ENCODE measurements at places on chromosomes 4 and X.

DNA sequence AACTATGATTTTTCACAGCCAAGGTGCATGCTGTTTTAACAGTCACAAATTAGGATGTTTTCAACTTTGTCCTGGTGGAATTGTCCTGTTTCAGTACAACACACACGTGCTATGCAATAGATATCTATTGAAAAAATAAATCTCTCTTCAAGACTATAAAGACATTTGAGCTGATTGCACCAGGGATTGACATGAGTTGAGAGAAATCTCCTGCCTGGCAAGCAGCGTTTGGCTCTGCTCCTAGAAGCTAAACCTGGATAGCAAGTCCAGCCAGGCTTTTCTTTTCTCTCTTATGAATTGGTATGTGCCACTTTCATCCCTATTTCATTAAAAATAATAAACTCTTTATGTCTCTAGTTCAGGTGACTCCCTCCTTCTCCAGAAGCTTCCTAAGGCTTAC, 16.6 kb upstream of the NPNT start:
- no peak for DNase-seq

GRCh38 chr4:80306260-80306659, 29.3 kb upstream of the CFAP299 start:
- no peak for DNase-seq

- DNase-seq, result no peak
These were observed 229.8 kb downstream of the STIM2 start for GRCh38 chr4:27090406-27090805.

DNA sequence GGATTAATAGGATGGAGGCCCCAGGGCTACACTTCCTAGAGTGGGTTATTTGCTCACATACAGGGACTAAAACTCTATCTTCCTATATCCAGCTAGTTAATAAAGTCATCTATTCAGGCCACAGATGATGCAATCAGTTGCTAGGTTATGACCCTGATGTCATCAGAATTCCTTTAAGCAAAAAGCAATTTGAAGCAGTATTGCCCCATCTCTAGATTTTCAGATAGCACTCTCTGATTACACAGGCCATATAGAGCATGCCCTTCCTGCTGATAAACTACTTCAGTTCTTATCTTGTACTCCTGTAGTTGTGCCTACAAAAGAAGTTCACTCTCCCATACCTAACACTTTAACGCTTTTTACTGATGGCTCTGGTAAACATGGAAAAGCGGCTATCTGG, 84.8 kb downstream of the TMEM144 start:
- no peak for DNase-seq

DNA sequence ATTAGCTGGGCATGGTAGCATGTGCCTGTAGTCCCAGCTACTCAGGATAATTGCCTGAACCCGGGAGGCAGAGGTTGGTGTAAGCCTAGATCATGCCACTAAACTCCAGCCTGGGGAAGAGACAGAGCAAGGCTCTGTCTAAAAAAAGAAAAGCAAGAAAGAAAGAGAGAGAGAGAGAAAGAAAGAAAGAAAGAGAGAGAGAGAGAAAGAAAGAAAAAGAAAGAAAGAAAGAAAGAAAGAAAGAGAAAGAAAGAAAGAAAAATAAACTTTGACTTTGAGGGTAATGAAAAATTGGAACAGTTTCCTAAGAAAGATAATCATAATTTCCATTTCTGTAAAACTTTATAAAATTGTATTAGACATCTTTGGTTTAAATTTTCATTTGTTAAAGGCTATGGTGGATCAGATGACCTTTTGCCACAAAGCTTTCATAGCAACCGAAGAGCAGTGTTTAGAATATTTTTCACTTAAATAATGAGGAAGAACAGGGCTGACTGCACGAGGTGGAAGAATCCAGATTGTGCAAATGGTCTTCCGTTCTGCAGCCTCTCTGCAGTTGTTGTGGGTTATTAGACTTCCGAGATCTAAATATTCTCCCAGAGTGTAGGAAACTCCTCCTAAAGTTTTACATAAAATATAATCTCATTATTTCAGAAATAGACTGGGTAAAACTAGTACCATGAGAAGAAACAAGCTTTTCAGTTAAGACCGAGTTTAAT, 55.9 kb downstream of the RBM47 start:
- no peak for DNase-seq

- no peak for DNase-seq
These were observed 297.2 kb downstream of the IQCM start for GRCh38 chr4:149518471-149518870.

- no peak for DNase-seq
These were observed 19.5 kb downstream of the WWC2 start for GRCh38 chr4:183118585-183118984.

GRCh38 chrX:49079489-49080428, at the start of gene WDR45:
TSS of gene WDR45 (minus strand) at chrX:49079887. CDS start at chrX:49078095, 1,792 bp downstream.
- DNase-seq, result peak; percentile 63

DNA sequence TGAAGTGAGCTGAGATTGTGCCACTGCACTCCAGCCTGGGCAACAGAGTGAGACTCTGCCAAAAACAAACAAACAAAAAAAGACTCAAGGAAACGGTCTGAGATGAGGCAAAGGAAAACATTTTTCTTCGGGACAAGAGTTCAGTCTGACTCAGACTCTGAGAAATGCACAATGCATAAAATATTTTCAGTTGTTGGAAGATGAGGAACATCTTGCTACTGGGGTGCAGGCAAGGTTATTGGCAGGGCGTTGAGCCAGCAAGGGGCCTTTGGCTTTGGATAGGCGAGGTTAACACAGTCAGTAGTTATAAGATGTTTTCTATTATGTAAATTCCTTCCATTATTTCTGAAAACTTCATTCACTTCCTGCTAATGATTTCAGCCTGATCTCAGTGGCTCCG, 96.1 kb upstream of the VCX start:
- DNase-seq, result no peak

DNA sequence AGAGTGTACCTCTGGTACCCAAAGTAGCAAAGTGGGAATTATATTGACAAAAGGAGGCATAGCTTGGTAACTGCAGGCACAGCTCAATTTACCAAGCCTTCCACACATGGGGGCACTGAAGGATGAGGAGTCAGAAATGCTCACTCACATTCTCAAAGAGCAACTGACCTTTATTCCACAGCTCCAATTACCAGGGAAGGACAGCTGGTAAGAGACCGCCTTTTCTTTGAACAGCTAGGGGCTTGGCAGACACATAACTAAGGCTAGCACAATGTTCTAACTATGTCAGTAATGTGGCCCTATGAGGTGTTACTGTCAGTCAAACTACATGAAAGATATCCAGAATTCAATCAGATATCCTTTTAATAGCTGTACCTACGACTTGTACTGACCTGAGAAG, 20.5 kb upstream of the STS start:
- no peak for DNase-seq

GRCh38 chr4:139676913-139677585, 11.4 kb downstream of the MGST2 start:
- DNase-seq, result no peak

DNA sequence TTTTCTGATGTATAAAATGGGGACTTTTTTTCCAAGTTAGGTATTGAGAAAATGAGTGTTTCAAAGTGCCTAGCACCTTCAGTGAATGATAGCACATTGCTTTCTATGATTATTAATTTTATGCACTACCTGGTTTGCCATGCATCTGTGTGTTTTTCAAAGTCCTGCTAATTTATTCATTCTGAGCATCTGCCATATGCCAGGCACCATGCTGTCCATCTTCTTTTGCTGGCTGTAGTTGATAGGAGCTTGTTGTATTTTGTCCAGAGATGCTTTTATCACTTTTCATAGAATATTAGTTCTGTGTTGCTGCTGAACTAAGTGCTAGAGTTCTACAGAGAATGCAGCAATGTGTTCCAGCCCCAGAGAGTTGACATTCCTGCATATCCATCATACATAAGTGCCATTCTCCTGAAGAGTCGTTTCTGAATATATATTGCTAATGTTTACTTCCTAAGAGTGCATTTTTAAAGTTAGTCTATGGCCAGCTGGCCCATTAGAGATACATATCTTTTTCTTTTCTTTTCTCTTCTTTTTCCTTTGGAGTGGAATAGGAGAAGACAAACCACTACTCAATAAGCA, 49.0 kb upstream of the CLNK start:
- DNase-seq, result no peak

DNA sequence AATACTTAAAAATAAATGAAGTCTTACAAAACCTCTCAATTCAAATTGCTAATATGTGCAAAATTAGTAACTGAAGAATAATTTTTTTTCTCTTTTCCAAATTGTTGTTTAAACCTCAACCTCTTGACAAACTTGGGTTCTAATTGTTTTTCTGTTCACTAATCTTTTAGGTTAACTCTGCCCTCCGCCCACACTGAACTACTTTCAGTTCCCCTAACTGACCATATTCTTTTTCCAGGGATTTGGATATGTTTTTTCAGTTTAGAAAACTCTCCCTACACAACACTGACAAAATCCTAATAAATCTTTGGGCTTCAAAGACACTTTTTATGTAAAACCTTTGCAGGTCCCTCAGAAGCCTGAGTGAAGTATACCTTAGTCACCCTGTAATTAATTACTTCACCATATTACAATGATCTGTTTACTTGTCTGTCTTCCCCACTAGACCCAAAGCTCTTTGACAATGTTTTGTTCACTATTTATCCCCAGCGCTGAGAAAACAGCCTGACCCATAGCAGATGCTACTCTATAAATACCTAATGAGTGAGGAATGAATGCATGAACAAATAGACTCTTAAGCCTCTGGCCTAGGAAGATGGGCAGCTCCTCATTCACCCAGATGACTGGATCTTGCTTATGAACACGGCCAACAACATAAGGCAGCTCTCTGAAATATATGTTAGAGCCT, 134.9 kb downstream of the MAML3 start:
- DNase-seq, result no peak

- no peak for DNase-seq
These were observed 17.5 kb downstream of the ANKRD50 start for GRCh38 chr4:124694946-124695598.

DNA sequence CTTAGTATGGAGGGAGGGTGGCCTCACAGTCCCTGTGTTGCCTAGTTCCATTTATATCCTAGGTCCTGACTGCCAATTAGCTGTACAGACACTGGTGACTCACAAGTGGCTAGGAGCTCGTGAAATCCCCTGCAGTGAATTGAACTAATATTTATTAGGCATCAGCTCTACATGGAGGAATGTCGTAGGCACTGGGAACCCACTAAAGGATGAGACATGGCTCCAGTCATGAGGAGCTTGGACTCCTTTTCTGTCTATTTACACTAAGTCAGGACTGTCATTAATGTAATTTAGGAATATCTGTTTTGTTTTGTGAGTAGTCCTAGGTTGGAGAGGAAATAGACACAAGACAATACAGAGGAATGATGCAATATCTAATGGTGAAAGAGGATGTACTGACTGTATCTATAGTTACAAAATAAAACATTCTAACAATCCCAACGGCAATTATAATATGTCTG, 67.7 kb downstream of the MID1IP1 start:
- no peak for DNase-seq

DNA sequence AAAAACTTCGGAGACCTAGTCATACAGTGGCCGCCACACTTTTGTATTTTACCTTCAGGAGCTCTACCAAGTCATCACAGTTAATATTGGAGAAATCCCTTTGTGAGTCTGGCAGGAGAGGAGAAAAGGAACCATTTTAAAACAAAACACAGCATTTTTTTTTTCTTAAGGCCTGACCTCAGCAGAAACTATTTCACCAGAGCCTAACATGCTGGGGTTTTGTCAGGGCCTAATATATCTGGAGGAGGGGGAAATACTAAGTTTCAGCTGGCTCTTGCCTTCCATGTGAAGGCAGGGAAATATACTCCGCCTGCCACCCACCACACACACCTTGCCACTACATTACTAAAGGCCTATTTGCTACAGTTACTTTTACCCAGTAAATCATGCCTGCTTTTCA, 26.5 kb upstream of the BDH2 start:
- no peak for DNase-seq

DNA sequence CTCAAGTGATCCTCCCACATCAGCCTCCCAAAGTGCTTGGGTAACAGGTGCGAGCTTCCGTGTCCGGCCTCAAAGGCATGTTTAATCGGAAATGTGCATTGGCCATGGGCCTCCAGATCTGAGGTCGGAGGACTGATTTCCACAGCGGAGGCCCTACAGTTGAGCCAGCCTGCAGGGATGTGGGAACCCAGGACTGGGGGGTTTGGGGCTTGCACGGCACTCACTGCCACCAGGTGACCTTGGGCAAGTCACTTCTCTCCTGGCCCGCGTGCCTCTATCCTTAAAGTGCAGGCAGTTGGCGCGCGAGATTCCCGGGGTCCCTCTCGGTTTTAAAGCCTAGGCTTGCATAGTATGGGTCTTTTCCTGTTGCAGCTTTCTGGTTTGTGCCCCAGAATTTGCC, 18.3 kb upstream of the WFS1 start:
- DNase-seq, result no peak

GRCh38 chr4:41299486-41299885, 42.8 kb downstream of the UCHL1 start:
- no peak for DNase-seq

DNA sequence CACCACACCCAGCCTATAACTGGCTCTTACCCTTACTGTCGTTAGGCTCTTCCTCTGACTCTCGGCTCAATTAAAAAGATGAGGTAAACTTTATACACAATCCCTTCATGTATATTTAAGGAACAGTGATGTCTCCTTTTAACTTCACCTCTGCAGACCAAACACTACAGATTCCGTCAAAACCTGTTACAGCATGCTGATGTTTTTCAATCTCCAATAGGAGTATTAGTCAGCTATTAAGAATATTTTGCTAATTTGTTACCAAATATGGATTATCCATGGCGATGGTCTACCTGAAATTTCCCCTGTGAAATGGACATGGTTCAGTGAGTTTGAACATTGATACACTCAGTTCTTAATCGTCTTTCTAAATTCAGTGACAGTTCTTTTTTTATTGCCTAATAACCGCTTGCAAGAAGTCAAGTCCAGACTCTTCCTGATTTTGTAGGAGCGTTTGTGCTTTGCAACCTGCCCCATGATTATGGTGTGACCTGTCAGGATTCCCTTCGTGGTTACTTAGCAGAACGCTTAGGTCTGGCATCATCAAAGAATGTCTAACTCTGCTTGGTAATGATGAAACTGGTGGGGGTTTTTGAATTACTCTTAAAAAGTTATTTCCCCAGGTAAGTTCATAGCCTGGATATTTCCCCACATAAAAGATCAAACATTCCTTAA, 72.2 kb upstream of the STOX2 start:
- no peak for DNase-seq

- DNase-seq, result peak; percentile 3
These were observed 133.1 kb downstream of the CORIN start for GRCh38 chr4:47704693-47705325.
